ENCODE measurements at places on chromosomes 2 and 18.
A peak's percentile ranks its signal among the peaks of the same experiment; 100 is the strongest.

GRCh38 chr2:74399785-74400184, 19.7 kb upstream of the DCTN1 start:
- DNase-seq: no peak

GRCh38 chr18:51049137-51049536, 19.1 kb downstream of the SMAD4 start:
- no peak for DNase-seq

DNA sequence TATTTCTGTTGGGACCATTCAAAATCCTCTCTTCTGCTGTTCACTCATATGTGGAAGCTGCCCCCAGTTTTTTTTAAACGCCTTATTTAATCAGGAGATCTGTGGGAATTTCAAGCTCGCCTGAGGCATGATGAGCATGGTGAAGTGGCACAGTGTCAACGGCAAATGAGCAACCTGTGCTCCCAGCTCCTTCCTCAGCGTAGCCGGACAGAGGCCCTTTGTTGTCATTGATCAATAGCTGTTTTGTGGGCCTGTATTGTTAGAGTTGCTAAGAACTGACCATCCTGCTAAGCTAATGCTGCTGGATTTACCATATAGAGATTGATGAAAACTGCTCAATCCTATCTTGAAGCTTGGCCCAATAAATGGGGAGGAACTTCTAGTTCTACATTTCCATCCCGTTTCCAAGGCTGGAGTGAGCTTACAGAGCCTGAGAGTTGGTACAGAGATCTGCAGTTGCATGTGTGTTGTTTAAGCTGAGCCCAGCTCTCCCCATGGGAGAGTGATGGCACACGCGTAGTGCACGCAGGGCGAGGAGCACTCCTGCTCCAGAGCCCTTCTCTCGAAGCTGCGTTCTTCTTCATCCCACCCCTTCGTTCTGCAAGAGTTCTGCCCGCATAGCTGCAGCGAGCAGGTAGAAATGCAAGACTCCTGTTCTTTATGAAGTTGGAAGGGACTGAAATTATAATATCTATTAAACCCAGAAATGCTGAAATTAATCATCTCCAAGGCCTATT, 108.8 kb downstream of the RTN4 start:
- no peak for DNase-seq

DNA sequence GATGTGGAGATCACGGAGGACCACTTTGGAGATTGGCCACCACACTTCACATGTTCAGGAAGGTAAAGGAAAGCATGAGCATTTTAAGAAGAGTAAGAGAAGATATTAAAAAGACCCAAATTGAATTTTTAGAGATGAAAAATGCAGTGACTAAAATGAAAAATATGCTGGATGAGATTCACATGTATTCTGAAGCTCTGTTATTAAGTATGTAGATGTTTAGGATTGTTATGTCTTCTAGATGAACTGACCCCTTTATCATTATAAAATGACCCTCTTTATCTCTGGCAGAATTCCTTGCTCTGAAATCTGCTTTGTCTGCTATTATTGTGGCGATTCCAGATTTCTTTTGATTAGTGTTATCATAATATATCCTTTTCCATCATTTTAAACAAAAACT, 36.0 kb upstream of the DYNC2LI1 start:
- DNase-seq: no peak

DNA sequence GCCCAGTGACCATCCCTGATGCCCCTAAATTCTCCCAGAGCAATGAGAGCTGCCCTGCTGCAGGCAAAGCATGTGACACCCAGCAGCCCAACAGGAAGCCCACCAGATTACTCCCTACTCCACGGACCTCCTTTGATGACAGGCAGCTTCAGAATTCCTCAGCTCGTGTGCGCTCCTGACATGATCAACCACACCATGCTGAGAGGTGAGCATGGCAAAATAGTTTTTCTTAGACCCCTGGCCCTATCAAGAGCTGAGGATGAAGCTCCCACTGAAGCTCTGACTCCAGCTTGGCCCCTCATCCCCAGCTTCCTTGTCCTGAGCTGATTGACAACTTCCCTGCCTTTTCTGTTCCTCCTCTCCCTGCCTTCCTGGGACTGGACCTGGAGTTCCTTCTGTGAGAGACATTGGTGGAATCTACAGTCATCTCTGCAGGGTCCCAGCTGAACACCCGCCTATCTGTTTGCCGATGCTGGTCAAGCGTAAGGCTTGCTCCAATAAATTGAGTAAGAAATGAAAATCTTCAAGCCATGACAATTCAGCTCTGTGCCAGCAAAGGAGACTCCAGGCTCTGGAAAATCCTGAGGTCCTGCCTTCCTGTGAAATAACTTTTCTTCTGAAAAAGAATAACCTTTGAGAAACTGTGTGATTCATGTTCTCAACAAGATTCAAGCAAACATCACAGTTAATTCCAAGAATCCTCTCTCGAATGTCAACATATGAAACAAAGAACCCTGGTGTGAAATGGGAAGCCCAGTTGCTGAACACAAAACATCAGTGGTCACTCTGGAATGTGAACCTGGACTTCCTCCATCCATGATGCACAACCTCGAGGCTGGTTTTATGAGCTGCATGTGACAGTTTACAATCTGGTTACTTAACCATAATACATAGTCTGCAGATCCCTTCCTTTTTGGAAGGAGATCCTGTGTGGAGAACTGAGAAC, 201.1 kb downstream of the SPP2 start:
- DNase-seq: peak; percentile 100

DNA sequence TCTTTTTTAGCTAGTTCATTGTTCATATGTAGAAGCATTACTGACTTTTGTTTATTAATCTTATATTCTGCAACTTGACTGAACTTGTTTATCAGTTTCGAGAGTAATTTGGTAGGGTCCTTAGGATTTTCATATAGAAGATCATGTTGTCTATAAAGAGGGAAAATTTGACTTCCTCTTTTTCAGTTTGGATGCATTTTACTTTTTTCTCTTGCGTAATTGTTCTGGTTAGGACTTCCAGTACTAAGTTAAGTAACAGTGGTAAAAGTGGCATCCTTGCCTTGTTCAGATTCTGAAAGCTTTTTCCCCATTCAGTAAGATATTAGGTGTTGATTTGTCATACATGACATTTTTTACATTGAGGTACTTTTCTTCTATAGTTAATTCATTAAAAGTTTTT, 726.0 kb downstream of the KCNJ3 start:
- no peak for DNase-seq

DNA sequence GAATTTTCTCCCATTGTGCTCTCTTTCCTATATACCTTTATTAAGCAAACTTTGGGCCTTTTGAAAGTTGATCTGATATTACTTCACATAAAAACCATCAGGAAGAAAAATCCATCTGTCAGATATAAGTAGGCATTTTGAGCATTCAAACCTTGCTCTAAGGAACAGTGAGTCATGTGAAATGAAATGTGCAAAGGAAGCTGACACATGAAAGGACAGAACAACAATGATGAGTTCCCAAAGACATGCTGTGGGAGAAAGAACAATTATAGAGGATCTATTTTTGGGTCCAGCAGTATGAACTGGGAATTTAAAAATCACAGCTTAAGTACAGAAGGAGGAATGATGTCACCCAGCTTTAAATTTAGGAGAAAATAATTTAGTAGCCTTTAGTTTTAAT, 18.1 kb downstream of the CALCRL start:
- no peak for DNase-seq

DNA sequence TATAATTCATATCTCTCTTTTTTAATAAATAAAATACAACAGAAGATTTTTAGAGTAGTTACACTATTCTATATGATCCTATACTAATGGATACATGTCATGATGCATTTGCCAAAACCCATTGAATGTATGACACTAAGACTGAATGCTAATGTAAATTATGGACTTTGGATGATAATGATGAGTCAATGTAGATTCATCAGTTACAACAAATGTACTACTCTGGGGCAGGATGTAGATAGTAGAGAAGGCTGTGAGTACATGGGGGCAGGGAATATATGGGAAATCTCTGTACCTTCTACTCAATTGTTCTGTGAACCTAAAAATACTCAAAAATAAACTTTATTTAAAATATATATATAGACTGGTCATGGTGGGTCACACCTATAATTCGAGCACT, 45.6 kb upstream of the NEDD4L start:
- DNase-seq: no peak

- DNase-seq: no peak
These were observed 16.7 kb downstream of the IL1F10 start for GRCh38 chr2:113084249-113085000.

- DNase-seq: peak; percentile 94
These were observed 72.5 kb downstream of the RTTN start for GRCh38 chr18:70132999-70133398.

DNA sequence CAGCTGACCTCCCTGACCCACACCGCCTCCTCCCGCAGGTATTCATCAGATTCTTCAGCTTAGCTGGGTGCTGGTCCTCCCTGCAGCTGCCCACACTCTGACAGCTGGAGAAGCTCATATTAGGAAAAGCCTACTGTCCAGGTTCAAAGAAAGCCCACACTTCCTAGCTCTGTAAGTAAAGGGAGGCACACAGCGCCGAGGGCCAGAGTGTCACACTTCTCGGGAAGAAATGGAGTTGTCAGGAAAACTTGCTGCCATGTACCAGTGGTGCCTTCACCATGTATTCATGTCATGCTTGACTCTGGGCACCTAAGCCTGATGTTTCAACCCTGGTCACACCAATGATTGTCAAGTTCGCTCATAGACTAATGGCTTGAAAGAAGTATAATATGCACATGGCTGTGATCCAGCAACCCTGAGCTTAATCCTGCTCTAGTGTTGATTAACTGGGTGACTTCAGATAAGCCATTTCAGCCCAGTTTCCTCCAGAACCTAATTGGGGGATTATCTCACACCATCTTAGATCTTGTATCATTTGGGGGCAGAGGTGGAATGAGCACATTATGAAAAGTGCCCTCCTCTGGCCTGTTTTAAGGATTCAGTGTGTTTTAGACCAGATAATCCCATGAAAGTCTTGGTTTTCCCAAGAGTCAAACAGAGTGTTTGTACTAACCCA, 180.3 kb upstream of the PARD3B start:
- no peak for DNase-seq

DNA sequence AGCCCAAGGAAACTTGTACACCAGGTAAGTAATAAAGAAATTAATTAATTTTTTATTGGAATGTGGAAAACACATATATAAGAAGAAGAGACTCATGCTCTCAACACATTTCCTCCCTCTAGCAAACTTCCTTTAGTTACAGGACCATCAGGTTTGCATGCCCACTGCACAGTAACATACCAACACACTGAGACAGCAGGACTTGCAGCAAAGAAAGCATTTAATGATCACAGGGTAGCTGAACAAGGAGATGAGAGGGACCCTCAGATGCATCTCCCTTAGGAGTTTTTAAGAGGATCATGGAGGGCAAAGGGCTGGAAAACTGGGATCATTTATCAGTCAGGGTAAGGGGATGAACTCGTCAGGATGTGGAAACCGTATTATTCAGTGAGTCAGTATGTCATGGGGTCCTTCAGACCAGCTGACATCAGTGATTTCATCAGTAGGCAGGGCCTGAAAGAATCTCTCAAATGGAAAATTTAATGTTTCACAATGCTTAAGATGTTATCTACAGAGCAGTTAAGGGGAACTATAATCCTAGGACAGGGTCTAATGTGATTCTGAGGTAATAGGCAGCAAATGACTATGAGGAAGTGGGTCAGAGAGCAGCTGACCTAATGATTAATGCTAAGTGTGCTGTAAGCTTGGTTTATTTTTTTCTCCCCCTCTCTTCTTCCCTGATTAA, 193.8 kb upstream of the RND3 start:
- DNase-seq: peak; percentile 96

GRCh38 chr2:151459358-151459757, 49.7 kb downstream of the RIF1 start:
- DNase-seq: peak; percentile 2

- no peak for DNase-seq
These were observed 126.6 kb downstream of the KCNH7 start for GRCh38 chr2:162711832-162712540.

GRCh38 chr2:236565212-236565611, 4.4 kb upstream of the ACKR3 start:
- DNase-seq: no peak

- no peak for DNase-seq
These were observed 866.2 kb downstream of the CCDC85A start for GRCh38 chr2:57050007-57050406.

- DNase-seq: no peak
These were observed 22.2 kb downstream of the PDK1 start for GRCh38 chr2:172578054-172578453.

- no peak for DNase-seq
These were observed 212.3 kb downstream of the GULP1 start for GRCh38 chr2:188503975-188504374.

DNA sequence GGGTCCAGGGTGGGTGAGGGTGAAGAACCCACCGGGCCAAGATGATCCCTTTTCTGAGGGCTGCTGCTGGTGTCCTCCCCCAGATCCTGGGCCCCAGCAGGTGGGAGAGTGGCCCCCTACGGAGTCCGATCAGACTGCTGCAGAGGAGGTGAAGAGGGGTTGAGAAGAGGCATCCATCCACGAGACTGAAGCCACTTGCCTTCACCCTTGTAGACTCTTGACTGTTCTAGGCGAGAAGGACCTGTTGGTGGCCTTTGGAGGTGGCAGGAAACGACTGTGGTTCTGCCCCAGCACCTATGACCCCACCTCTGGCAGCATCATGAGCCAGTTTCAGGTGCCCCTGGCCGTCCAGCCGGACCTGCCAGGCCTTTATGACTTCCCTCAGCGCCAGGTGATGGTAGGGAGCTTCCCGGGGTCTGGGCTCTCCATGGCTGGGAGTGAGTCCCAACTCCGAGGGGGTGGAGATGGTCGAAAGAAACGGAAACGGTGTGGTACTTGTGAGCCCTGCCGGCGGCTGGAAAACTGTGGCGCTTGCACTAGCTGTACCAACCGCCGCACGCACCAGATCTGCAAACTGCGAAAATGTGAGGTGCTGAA, 1.5 kb downstream of the TET3 start:
- no peak for DNase-seq

DNA sequence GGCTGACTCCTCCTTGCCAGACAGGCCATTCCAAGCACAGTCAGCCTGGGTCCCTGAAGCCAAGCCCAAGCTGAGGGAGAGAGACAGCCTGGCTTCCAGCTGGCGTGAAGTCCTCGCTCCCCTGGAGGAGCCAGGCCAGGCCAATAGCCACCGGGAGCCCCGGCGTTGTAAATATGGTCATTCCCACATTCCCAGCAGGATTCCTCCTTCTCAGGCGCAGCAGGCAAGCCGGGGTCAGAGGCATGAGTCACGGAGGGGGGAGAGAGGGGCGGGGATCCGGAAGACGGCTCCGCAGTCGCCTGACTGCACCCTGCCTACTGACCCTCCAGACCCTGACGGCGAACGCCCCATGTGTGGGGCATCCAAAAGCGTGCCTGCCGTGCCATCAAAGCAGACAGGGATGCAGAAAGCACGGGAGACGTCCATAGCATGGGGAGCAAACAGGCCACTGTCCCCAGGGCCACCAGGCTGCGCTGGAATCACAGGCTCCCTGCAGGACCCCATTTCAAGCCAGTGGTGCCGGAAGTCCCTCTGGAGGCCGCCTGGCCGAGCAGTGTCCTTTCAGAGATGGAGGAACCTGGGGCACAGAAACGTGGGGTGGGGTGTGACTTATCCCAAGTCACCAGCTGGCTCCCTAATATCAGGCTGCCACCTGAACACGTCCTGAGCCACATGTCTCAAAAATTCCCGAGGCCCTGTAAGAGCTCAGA, 48.2 kb downstream of the TWIST2 start:
- DNase-seq: peak; percentile 73

- peak; percentile 33 for DNase-seq
These were observed 89.6 kb downstream of the MCFD2 start for GRCh38 chr2:46825939-46826568.
